ENCODE measurements at places on chromosomes 12 and 14.

GRCh38 chr14:69531135-69531534 is 43.5 kb downstream of the CCDC177 start:
- DNase-seq, result no peak

DNA sequence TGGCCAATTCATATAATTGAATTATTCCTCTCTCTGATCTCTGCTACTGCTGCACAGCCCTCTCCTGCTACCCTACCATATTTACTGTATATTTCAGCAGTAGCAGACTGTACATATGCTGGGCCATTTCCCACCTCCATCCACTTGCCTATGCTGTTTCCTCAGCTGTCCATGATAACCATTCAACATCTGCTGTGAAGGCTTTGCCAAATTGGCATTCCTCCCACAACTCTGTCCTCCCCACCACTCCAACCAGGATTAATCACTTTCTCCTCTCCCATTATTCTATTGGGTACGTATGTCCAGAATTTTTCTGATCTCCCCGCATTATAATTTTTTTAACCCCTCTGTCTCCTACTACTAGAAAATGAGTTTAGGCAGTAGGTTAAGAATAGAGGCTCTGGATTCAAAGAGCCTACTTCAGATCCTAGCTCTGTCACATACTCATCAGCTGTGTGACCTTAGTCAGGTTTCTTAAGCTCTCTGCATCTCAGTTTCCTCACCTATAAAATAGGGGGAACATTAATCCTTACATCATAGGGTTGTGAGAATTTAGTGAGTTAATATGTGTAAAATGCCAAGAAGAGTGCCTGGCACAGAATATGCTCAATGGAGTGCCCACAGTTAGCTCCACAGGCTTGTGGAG is 123.3 kb downstream of the KICS2 start:
- DNase-seq, result no peak

- no peak for DNase-seq
Measured at GRCh38 chr14:69610874-69611171, 573 bp upstream of the SUSD6 start.

DNA sequence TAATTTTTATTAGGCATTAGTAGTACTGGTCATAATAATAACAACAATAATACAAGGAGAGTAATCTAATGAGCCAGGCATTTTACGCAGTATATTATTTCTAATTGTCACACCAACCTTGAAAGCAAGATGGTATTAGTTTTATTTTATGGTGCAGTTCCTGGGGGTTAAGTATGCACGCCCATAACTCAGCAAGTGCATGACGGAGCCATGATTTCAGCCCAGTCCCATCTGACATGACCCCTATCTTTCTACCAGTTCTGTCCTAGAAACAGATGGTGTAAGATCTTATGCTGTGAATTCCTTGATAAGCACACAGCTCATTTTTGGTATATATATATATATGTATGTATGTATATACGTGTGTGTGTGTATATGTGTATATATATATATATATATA is 106.0 kb downstream of the AEBP2 start:
- no peak for DNase-seq

GRCh38 chr14:53563628-53564027 is 393.0 kb downstream of the BMP4 start:
- DNase-seq, result no peak

DNA sequence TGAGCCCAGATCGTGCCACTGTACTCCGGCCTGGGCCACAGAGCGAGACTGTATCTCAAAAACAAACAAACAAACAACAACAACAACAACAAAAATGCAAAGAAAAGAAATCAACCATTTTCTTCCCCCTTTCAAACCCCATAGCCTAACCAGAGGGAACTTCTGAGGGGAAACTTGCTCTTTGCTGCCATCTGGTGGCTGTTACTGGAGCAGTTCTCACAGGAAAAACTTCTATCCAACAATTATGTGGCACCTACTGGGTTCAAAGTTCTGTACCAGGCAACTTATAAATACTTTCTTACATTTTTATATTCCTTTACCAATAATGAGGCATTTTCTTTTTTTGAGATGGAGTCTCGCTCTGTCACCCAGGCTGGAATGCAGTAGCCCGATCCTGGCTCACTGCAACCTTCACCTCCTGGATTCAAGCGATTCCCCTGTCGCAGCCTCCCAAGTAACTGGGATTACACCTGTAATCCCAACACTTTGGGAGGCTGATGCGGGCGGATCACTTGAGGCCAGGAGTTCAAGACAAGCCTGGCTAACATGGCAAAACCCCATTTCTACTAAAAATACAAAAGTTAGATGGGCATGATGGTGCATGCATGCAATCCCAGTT is 50.9 kb upstream of the BICDL1 start:
- peak; percentile 74 for DNase-seq

DNA sequence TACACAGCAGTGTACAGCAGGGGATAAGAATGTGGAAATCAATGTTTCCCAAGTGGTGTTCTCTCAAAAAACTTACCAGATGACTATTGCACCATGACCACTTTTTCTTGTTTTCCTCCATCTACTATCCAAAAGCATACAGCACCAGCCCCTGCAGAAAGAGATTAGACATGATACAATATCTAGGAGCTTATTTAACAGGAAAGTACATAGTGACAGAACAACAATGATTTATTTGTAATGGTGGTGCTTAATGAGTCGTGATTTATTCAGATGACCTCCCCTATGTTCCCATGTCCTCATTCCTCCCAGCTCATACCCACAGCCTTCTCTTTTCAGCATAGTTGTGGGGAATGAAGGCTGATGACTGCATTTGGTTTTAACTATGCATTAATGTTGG is 413.6 kb downstream of the BTG1 start:
- no peak for DNase-seq

- no peak for DNase-seq
Measured at GRCh38 chr14:46322730-46323403, 328.7 kb downstream of the RPL10L start.

GRCh38 chr14:60212503-60213371 is 36.3 kb upstream of the PPM1A start:
- DNase-seq, result no peak

DNA sequence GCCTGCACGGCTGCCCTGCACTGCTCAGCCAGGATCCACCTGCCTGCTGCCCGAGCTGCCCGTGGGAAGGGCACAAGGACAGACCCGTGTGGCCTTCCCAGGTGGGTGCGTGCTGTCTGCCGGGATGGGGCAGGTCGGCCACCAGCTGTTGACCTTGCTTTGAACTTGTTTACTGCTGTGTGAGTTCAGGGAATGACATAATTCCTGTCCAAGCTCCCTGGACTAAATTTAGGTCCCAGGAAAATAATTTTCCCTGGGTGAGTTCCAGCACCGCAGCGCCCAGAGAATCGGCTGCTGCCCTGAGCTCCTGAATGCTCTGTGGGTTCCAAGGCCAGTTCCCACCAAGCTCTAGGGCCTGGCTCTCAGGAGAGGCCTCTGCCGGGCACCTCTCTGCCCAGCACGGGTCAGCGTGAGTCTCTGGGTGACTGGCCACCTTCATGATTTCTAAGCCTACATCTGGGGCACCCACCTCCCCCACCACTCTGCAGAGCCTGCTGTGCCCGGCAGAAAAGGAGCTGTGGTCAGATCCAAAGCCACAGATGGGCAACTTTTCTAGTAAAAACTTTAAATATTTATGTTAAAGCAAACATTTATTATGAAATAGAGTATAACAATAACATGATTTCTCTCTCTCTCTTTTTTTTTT is 27.2 kb upstream of the MLXIP start:
- no peak for DNase-seq

- DNase-seq, result no peak
Measured at GRCh38 chr12:30757316-30757715, 2.6 kb upstream of the CAPRIN2 start.

DNA sequence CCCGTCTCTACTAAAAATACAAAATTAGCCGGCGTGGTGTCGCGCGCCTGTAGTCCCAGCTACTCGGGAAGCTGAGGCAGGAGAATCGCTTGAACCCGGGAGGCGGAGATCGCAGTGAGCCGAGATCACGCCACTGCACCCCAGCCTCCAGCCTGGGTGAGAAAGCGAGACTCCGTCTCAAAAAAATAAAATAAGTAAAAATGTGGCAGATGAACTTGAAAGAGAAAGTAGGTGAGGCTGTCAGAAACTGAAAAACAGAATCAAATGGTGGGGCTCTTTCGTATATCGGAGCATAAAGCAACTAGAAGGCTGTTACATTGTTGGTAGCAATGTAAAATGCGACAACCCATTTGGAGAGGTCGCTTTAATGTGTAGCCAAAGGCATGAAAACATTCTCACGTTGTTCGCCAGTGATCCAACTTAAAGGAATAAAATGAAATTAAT is 767 bp upstream of the CCNT1 start:
- DNase-seq, result no peak

GRCh38 chr14:61648377-61648776 is 46.9 kb upstream of the HIF1A start:
- DNase-seq, result no peak

DNA sequence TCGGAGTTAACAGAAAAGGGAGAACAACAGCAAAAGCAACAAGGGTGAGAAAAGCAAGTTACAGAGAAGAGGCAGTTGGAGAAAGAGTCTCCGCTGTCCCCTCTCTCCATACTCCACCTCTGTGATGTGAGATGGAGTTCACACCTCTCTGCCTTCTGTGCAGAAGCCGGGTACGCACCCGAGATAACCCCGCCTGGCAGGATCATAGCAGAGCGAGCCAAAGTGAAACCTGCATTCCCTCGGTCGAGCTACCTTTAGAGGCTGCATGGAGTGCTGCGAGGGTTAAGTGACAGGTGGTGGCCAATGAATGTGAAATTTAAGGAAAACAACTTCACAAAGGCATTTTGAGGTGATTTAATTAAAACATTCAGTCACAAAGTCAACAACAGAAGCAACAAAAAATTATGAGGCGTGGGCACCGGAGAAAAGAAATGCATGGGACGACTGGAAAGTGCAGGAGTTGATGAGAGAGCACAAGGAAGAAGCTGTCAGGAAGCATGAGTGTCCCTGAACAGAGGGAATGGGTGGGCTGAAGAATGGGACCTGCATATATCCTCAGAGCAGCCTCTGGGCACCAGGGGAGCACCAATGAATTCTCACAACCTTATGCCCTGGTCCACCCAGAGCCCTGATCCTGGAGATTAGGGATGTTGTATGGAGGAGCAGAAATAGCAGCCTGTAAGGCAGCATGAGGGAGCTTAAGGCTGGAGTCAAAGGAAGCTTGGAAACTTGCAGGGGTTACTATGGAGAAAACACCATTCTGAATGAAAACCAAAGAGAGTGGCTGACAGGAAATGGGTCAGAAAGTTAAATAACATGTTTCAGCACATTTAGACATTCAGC is 208.3 kb downstream of the EMP1 start:
- DNase-seq, result no peak

DNA sequence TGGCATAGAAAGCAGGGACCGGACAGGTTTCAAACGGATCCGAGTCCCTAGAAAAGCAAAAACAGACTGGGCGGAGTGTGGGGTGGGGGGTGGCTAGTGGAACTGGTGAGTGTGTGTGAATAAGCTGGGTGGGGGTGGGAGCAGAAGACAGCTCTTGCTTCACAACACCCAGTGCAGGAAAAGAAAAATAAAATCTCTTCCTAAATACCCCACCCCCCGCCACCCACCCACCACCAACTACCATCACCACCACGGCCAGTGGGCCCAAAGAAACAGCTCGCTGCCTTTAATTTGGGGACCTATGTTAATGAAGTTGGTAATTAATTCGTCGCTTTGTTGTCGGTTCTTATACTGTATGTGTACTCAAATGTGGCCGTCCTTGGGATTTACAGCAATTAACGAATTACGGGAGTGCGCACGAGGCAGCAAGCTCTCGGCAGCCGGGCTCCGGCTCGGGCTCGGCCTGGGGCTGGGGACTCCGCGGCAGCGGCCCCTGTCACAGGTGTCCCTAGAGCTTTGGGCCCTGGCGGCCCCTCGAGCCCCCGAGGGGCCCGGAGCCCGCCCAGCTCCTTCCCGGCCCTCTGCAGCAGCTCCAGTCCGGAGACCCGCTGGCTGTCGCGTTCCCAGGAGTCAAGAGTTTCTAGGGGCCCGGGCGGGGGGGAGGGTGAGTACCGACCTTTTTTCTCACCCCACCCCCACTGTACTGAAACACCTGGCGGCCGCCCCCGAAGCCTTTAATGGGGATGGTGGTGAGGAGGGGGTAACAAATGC is 1.5 kb upstream of the OTX2 start:
- DNase-seq, result no peak

GRCh38 chr14:39768589-39768988 is 336.4 kb upstream of the FBXO33 start:
- no peak for DNase-seq

DNA sequence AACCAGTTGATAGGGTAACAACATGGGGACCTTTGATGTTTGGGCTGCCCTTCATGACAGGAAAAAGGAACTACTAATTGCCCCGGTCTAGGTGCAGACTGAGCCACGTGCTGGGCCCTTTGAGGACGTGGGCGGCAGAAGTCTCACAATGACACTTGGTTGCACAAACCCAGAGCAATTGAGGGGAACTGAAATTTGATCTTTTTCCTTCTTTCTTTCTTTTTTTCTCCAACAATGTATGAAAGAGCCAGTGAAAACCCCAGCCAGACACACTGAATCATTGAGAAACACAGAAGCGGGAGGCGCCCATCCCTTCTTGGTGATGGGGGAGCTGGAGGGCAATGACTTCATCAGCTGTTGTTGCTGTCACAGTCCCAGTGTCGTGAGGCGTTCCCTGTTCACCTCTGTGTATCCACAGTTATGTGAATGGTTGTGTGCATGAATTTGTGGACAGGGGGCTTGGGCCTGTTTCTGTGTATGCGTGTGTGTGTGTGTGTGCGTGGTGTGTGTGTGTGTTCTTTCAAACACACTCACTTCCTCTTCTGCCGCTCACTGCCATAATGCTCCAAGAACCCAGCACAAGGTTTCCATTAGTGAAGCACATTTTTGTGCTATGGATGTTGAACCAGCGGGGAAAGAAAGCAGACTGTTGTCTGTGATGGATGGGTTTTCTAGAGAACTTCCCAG is 137.5 kb upstream of the CCND2 start:
- DNase-seq, result peak; percentile 14

- DNase-seq, result peak; percentile 75
Measured at GRCh38 chr12:114662512-114663177, 21.3 kb downstream of the TBX3 start.

DNA sequence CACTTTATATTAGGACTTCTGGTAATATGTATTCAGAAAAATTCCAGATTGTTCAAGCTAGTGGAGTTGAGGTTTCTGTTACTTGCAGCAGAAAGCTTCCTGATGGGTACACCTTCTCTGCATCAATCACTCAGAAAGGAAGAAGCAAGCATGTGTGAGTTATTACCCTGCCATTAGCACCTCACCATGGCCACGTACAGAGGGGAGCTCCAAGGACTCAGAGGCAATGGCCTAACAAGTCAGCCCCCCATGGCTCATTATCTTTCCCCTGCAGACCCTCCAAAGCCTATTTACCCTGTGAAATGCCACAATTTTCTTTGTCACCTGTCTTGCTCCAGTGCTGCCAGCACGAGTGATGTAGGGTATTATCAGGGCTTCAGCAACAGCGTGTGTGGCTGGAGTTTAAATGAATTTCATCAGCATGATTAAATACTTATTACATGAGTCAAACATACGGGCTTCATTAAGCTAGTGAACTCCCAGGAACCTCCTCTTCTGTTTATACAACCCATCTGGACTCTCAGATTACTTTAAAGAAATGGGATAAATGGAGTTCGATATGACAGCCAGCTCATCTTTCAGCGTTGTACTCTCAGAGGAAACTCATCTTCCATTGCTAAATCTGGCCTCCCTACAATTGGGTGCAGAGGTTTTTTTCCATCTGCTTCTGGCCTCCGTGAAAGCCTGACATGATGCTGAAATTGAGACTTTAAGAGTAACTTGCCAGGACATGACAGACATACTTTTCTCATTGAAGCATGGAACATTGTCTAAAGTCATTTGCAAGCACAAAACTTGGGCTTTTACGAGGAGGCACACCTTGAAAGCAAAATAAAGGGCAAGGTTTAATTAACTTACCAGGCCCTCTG is 135.9 kb downstream of the TMEM30B start:
- no peak for DNase-seq

- DNase-seq, result no peak
Measured at GRCh38 chr14:88533064-88533602, 21.7 kb downstream of the PTPN21 start.
